ENCODE measurements at places on chromosomes 4 and X.

GRCh38 chrX:63658920-63659319 is 126.1 kb downstream of the ARHGEF9 start:
- no peak for DNase-seq

DNA sequence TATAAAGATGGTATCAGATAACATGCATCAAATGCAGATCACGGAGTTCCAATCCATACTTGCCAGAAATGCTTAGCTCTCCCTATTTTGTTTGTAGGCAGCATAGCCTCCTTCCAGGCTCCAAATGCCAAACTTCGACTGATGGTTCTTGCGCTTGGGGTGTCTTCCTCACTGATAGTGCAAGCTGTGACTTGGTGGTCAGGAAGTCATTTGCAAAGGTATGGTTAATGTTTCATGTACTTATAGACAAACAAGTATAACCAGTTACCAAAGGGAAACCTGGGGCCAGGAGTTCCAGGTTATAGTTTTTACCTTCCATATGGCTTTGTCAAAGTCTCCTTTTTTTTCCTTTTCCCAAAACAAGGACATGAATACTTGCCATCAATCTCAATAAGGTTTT is 5.3 kb downstream of the CWH43 start:
- DNase-seq, result no peak

DNA sequence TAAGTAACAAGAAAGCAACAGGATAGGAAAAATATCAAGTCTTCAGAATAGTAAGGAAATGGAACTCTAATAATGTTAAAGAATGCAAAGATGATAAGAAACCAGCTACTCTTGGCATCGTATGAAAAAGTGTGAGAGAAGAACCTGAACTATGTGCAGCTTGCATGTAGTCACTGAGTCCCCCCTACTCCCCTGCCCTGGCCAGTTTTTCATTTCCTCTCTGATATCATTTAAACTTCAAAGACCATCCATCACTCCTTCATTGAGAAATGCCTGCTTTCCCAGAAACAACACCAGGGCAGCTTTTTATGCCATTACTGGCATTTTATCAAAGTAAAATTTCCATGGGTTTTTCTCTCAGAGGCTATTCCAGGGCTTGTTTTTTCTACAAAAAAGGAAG is 28.1 kb downstream of the INPP4B start:
- no peak for DNase-seq

- DNase-seq, result no peak
These were observed 44.3 kb downstream of the AR start for GRCh38 chrX:67587946-67588624.

DNA sequence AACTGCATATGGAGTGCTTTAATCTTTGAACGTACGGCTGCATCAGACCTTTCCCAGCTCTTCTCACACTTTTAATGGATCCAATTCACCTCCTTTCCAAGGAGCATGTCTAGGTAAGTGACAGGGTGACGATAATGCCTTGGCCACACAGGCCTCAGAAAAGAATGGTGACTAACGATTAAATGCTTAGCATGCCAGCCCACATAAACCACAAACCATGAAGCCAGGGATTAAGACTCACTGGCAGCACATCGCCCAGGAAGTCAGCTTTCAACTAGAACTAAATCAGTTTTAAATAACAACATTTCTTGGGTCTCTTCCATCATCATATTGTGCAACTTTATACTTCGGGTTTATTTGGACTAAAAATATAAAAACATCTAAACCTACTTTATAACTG is 28.7 kb downstream of the INPP4B start:
- no peak for DNase-seq

GRCh38 chr4:138596896-138597295 is 354.7 kb upstream of the SLC7A11 start:
- DNase-seq, result no peak

- DNase-seq, result no peak
These were observed 91.1 kb upstream of the ANKRD50 start for GRCh38 chr4:124803641-124804040.

GRCh38 chrX:107450823-107451509 is 1.5 kb downstream of the FRMPD3 start:
- no peak for DNase-seq

- no peak for DNase-seq
These were observed 24.9 kb upstream of the ZDHHC15 start for GRCh38 chrX:75547783-75548182.

- no peak for DNase-seq
These were observed 1718.8 kb upstream of the PCDH10 start for GRCh38 chr4:131430302-131430701.

GRCh38 chrX:135713795-135714194 is 356 bp downstream of the CT45A1 start:
- no peak for DNase-seq

- peak; percentile 2 for DNase-seq
These were observed 123.7 kb downstream of the AFF1 start for GRCh38 chr4:87058356-87059073.

- DNase-seq, result no peak
These were observed 40.3 kb upstream of the FHL1 start for GRCh38 chrX:136106920-136107528.

- DNase-seq, result no peak
These were observed 51.7 kb downstream of the PHF8 start for GRCh38 chrX:53992589-53992988.
